Right ventricle myocardium inferior (tissue), 1 donor: ENCODE measurements at places on chromosomes 2 and 18. TPM values are rescaled to one million over a fixed set of nuclear protein-coding genes. Genes with fewer than 3 reads are reported as not detected.
A peak's percentile ranks its signal among the peaks of the same experiment; 100 is the strongest.

GRCh38 chr2:174191342-174192074 lies 56.8 kb downstream of the OLA1 start:
- DNase-seq: no peak

DNA sequence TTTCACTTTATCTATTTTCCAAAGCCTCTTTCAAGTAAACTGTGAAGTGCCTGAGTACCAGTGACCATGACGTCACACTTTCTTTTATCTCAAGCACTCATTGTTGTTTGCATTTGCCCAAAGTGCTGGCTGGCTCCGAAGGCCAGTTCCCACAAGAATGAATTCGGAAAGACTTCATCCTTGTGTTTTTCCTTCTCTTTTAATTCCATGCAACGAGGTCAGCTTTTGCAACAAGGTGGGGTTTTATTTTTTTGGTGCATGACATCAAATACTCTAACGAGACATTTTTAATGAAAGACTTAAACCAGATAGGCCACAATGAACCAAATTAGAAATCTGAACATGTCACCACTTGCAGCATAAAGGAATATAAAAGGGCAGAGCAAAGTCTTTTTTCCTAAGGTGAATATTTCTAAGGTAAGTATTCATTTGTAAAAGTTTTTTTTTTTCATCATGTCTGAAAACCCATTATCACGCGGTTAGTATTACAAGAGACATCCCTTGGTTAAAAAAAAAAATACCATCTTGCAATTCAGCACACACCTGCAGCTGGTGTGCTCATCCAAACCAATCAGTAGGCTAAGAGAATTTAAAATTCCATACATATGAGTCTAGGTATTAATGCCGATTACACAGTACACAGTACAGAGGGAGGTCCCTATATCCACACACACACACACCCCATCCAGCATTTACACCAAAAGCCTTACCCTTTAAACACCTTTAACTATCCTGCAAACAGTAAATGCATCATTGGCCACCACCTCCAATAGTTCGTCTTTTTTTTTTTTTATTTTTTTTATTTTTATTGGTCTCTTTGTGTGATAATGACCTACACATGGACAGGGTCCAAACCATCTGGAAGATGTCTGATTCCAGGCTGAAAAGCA lies 2.3 kb downstream of the ARL4C start:
- DNase-seq: no peak

- DNase-seq: no peak
These were observed 25.9 kb upstream of the RESP18 start for GRCh38 chr2:219358170-219359075.

DNA sequence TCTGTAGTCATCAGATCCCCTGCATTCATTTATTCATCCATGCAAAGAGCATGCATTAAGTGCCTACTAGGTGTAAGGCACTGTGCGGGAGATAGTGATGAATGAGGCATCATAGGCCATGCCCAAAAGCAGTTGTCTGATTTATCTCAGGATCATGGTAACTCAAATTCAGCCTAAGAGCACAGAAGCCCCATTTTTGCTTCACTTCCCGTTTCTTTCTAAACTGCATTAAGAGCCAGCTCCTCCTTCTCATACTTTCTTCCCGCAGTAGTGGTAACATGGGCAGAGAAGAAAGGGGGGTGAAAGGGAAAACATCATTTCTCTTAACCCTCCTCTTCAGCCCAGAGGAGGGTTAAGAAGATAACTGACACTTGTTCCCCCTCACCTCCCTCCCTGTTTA lies 2.9 kb downstream of the GPR45 start:
- no peak for DNase-seq

- DNase-seq: peak; percentile 89
These were observed 909 bp downstream of the TMEM87B start for GRCh38 chr2:112055730-112056625.

- no peak for DNase-seq
These were observed 307.2 kb downstream of the FBXO15 start for GRCh38 chr18:73840319-73840945.

GRCh38 chr2:207952564-207953345 lies 72.6 kb downstream of the PLEKHM3 start:
- DNase-seq: no peak

GRCh38 chr2:198807131-198807530 lies 650.6 kb downstream of the SATB2 start:
- no peak for DNase-seq

DNA sequence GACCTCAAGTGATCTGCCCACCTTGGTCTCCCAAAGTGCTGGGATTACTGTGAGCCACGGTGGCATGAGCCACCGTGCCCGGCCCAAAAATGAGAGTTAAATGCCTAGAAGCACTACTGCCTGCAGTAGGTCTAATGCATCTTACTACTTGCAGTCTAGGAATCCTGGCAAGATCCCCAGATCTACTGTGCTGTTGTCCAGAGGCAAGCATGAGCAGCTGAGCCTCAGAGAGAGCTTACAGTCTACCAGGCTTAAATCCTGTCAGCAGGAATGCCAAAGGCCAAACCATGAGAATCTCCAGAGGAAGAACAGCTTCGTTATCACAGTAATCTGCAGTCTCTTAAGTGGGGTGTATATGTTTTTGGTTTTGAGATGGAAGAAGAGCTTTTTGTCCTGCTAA lies 54.4 kb downstream of the XRCC5 start:
- no peak for DNase-seq

DNA sequence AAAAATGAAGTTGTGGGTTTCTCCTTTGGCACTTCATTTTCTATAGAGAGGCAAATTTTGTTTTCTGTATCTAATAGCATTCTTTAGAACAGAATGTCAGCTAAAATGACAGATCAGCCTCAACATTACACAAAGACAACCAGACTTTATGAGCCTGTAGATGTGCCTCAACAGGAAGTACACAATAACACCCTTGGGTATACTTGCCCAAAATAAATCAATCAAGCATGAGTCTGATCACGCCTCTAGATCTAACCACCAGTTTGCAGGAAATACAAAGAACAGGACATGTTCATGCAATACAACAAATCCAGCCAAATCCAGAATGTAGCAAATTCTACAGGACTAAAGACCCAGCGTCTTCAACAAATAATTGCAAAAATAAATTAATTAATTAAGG lies 11.2 kb upstream of the DAPL1 start:
- no peak for DNase-seq

DNA sequence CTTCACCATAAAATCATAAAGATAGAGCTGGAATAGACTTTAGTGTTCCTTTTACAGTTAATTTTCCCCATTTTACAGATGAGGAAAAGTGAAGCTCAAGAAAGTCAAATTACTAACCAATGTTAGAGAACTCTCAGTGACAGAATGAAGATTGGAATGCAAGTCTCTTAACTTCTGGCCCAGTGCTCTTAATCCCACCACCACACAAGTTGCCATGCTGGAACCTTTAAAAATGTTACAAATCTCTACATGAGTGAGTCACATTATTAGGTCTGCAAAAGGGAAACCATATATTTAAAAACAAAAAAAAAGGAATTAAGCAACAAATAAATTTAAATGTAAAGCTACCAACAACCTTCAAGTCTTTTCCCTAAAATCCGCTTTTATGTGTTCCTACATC lies 3.5 kb downstream of the NCKAP1 start:
- no peak for DNase-seq

- no peak for DNase-seq
These were observed 29.8 kb downstream of the EPC2 start for GRCh38 chr2:148674063-148675020.

DNA sequence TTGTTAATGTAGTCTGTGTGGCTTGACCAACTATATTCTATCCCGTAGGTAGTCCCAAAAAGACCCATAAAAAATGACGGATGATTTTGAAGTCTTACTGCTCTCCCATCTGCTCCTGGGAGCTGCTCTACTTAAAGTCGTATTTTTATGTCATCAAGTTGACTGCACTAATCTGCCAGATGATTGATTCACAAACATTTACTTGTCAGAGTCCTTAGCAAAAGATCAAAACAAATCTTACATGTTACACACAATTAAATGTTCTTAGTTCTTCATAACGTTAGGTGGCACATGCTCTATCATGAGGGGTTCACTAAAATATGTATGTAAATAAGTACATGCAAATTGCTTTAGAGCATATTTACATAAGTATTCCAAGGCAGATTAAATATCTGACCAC lies 498.3 kb upstream of the LRRTM4 start:
- DNase-seq: no peak

- no peak for DNase-seq
These were observed 3.0 kb upstream of the RTKN start for GRCh38 chr2:74444498-74445318.

DNA sequence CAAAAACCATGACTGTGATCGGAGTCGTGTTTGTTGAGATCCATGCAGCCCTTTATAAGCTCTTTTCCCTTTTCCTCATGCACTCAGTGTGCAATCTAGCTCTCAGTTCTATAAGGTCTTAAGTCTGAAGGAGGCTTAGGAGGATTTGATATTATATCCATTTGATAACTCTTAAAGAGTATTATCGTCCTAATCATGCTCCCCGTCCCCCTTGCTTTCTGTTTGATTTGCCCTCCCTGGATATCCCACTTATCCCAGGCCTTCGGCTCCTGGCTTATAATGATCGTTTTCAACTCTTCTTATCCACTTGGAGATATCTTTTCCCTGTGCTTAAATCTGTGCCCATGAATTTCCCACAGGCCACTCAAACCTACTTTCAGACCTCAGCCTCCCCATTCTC lies 1917.7 kb upstream of the PIK3C3 start:
- no peak for DNase-seq

DNA sequence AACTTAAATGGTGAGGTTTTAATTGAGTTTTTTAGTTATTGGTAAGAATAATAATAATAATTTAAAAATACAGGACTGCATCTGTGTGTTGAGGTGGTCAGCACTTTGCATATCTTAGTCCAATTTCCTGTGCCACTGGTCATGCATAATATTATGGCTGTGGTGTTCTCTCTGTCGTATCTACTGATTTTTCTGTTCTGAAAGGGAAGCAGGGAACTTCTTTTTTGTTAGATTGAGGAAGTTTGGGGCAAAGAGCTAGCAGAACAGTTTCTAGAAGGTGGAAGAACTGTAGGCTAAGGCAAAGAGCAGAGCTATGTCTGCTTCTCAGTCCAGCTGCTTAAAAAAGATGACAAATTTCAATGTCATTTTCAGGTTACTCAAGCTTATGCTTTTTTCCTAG lies 74.3 kb downstream of the XRCC5 start:
- no peak for DNase-seq

- DNase-seq: peak; percentile 74
These were observed 28.7 kb downstream of the IGFBP5 start for GRCh38 chr2:216666461-216667233.

Gene SGO2
- 1.5 TPM for total RNA-seq

Gene CPSF3
- 16.5 TPM for total RNA-seq

Gene ITGA4
- 1.8 TPM for total RNA-seq
